Smooth muscle cell of the pulmonary artery (primary cell): ENCODE measurements at places on chromosomes 2 and 18. TPM values are rescaled to one million over a fixed set of nuclear protein-coding genes. Genes with fewer than 3 reads are reported as not detected.

The LGALSL gene
- 4.5 and 7.4 TPM in 2 replicates for total RNA-seq

The PPP1R1C gene
- total RNA-seq = 0.07 TPM in 1 of 2 replicates, not detected in the other

The C1QL2 gene
- not detected in 2 replicates for total RNA-seq

The LRRTM4 gene
- total RNA-seq = 0.07 TPM in 1 of 2 replicates, not detected in the other

The SLC16A14 gene
- 1.1 and 1.8 TPM in 2 replicates for total RNA-seq

The TCF4 gene
- total RNA-seq = 73.2 and 91.4 TPM in 2 replicates

The EFHD1 gene
- total RNA-seq = 2.7 and 3.9 TPM in 2 replicates

The TWIST2 gene
- total RNA-seq = 20.7 and 29.0 TPM in 2 replicates

The RNF152 gene
- 36.8 and 68.2 TPM in 2 replicates for total RNA-seq

The FHOD3 gene
- total RNA-seq = 7.0 and 8.8 TPM in 2 replicates

The PKP4 gene
- total RNA-seq = 34.3 and 34.7 TPM in 2 replicates

The CSRNP3 gene
- total RNA-seq = 1.4 and 2.3 TPM in 2 replicates

The KCNK3 gene
- total RNA-seq = 0.89 and 4.1 TPM in 2 replicates

The ALLC gene
- total RNA-seq = not detected in 2 replicates

The STPG4 gene
- 0.07 and 0.20 TPM in 2 replicates for total RNA-seq

The ICOS gene
- total RNA-seq = 0.07 TPM in 1 of 2 replicates, not detected in the other

The M1AP gene
- total RNA-seq = 0.23 and 0.26 TPM in 2 replicates

The NT5DC4 gene
- total RNA-seq = 0.33 TPM in 1 of 2 replicates, not detected in the other

The ITPRID2 gene
- total RNA-seq = 154 and 160 TPM in 2 replicates
